Lung (tissue), 17 donors: ENCODE measurements at places on chromosomes 11 and 22. TPM values are rescaled to one million over a fixed set of nuclear protein-coding genes. Genes with fewer than 3 reads are reported as not detected.

- no peaks in the 10 kb centered on the region for H3K27me3 ChIP-seq
- no peak for DNase-seq
- no peaks in the 10 kb centered on the region for H3K36me3 ChIP-seq
Observed at GRCh38 chr11:1928470-1928890, 9.0 kb downstream of the TNNT3 start.

DNA sequence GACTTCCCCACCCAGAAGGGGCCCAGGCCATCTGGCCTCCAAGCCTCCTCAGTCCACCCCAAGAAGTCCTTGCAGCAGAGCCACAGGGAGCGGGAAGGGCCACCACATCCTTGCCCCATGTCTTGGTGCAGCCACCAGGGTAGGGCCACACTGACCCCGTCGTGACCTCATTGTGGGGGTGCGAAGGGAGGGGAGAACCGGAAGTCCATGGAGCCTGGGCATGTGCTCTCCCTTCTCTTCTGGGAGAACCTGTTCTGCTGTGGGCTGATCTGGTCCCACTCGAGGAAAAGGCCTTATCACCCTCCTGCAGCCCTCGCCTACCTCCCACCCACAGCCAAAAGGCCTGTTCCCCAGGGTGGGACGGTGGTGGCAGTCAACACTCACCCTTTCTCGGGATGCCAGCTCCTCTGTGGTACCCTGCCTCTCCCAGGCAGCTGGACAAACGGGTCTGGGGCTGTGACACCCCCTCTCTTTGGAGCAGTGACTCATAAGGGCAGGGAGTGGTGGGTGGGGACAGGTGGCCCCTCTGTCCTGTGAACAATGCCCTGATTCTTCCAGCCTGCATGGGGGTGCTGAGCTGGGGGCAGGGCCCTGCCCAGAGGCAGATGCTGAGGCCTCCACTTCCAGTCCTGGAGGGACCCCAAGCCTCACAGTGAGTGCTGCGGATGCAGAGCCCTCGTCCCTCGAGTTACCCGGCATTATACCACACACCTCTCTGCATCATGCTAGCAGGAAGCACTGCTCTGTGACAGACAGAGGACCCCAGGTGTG lies 14.6 kb upstream of the CTSD start:
- DNase-seq = no peak
- no peak overlapping the region for H3K4me3 ChIP-seq
- H3K27me3 ChIP-seq = no peaks in the 10 kb centered on the region
- no peaks in the 10 kb centered on the region for H3K4me1 ChIP-seq
- H3K36me3 ChIP-seq = no peaks in the 10 kb centered on the region

- no peak overlapping the region for H3K27ac ChIP-seq
- no peaks in the 10 kb centered on the region for H3K4me1 ChIP-seq
- no peak for DNase-seq
- H3K27me3 ChIP-seq = no peaks in the 10 kb centered on the region
- H3K36me3 ChIP-seq = no peaks in the 10 kb centered on the region
Observed at GRCh38 chr11:26191193-26191592, 140.7 kb upstream of the ANO3 start.

DNA sequence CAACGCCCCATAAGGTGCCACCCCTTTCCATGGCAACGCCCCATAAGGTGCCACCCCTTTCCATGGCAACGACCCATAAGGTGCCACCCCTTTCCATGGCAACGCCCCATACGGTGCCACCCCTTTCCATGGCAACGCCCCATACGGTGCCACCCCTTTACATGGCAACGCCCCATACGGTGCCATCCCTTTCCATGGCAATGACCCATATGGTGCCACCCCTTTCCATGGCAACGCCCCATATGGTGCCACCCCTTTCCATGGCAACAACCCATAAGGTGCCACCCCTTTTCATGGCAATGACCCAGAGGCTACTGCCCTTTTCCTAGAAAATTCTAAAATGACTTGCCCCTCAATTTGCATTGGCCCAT lies 72.1 kb downstream of the BRD1 start:
- H3K27me3 ChIP-seq = no peaks in the 10 kb centered on the region
- DNase-seq = no peak
- H3K4me3 ChIP-seq = no peak overlapping the region
- H3K36me3 ChIP-seq = no peaks in the 10 kb centered on the region
- no peak overlapping the region for H3K27ac ChIP-seq
- no peaks in the 10 kb centered on the region for H3K4me1 ChIP-seq

ASPHD2 gene
- 0.31 TPM for total RNA-seq

KRTAP5-11 gene
- total RNA-seq = not detected

OR5AS1 gene
- not detected for total RNA-seq

KRTAP5-10 gene
- total RNA-seq = not detected

TRIM6 gene
- 2.5 TPM for total RNA-seq

AHNAK gene
- 396 TPM for total RNA-seq

GTPBP1 gene
- 69.1 TPM for total RNA-seq
